Pericardium fibroblast (primary cell): ENCODE measurements at places on chromosomes 4 and X. TPM values are rescaled to one million over a fixed set of nuclear protein-coding genes. Genes with fewer than 3 reads are reported as not detected.

Gene GNRHR
- total RNA-seq: not detected in 2 replicates

Gene MYOZ2
- total RNA-seq: 1.2 and 8.8 TPM in 2 replicates

Gene MOSPD2
- total RNA-seq: 9.1 and 11.6 TPM in 2 replicates

Gene SPACA5
- total RNA-seq: not detected in 2 replicates

Gene RAP2C
- 13.9 and 20.1 TPM in 2 replicates for total RNA-seq

Gene PRSS48
- total RNA-seq: not detected in 2 replicates

Gene GPRASP3
- 0.82 and 6.1 TPM in 2 replicates for total RNA-seq

Gene FAM47A
- not detected in 2 replicates for total RNA-seq

Gene CT45A10
- total RNA-seq: not detected in 2 replicates

Gene OCIAD1
- 118 and 127 TPM in 2 replicates for total RNA-seq
